CD14-positive monocyte (primary cell): ENCODE measurements at places on chromosomes 7 and 10. TPM values are rescaled to one million over a fixed set of nuclear protein-coding genes. Genes with fewer than 3 reads are reported as not detected.
A peak's percentile ranks its signal among the peaks of the same experiment; 100 is the strongest.

DNA sequence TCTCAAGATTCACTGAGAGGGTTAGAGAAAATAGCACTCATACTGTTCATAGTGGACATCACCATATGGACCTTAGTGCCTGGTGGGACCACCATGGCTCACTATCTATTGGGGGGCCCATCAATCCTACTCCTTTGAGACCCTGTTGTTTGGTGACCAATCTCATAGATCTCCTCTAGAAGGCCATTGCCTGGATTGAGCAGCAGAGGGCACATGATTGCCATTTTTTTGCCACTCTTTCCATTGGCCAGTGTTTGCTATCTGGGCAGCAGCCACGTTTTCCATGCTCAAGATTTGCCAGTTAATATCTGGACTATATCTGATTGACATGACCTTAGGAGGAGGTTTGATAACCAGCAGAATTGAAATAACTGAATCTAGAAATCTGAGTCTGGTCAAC, 244.5 kb downstream of the ITGB1 start:
- H3K4me1 ChIP-seq: no peaks in the 10 kb centered on the region
- H3K4me3 ChIP-seq: no peak overlapping the region
- no peaks in the 10 kb centered on the region for H3K27me3 ChIP-seq

- no peaks in the 10 kb centered on the region for H3K4me1 ChIP-seq
- H3K4me3 ChIP-seq: no peak overlapping the region
- no peaks in the 10 kb centered on the region for H3K27me3 ChIP-seq
- no peaks in the 10 kb centered on the region for H3K36me3 ChIP-seq
- DNase-seq: no peak
Measured at GRCh38 chr10:57168611-57169240, 807.7 kb upstream of the ZWINT start.

DNA sequence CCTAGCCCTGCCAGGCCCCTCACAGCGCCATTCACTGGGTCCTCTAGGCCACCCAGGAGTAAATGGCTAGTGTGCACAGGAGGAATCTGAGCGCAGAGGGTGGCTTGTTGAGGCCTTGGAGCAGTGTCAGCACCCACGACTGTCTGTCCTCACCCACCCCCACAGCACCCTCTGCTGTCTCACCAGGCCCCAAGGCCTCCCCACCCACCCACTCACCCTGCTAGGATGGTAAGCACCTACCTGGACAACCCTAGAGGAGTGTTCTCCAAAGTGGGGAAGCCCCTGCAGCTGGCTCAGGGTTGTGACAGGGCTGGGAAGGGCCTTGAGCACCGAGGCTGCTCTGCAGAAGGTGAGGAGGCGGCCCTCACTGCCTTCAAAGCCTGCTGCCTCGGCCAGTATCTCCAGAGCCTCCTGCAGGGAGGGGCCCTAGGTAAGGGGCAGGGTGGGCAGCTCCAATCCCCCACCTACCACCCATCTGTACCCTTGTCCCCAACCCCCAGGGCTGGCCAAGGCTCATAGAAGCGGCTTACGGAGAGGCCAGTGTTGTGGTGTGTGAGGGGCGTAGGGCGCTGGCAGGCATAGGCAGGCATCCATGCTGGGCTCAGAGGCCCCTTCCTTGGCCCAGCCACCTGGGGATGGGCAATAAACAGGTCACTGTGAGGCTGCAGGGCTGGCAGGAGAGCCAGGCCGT, 2.9 kb downstream of the POLM start:
- no peaks in the 10 kb centered on the region for H3K27me3 ChIP-seq
- H3K36me3 ChIP-seq: peaks cover 59% of the 10 kb centered on the region
- H3K4me3 ChIP-seq: no peak overlapping the region
- peaks cover 19% of the 10 kb centered on the region for H3K4me1 ChIP-seq
- DNase-seq: no peak

- no peaks in the 10 kb centered on the region for H3K36me3 ChIP-seq
- no peaks in the 10 kb centered on the region for H3K4me1 ChIP-seq
- no peak overlapping the region for H3K27ac ChIP-seq
- H3K4me3 ChIP-seq: no peak overlapping the region
Measured at GRCh38 chr10:126496771-126497545, 108.7 kb upstream of the ADAM12 start.

DNA sequence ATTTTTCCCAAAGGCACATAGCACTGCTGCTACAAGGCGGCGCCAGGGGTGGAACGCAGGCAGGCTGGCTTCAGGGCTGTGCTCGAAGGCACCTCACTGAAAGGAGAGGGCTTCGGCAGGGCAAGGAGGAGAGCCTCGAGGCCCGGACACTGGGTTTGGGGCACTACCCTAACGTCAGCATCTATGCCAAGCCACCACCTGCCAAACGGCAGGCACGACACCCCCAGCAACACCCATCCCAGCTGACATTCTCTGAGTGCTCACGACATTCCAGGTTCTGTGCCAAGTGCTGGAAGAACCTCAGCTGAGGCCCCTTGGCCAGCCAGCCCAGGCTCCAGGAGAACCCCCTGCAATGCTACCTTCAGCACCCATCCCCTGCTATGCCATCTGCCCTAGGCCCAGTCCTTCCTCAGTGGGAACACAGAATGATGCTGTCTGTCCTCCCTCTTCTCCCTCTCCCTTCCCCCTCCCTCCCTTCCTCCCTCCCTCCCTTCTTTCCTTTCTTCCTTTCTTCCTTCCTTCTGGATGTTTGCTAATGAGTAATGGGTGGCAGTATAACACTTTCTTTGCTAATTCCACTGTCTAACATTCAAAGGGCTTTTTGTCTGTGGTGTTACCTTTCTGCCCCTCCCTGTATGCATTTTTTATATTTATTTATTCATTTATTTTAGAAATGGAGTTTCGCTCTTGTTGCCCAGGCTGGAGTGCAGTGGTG, 24.3 kb downstream of the ZCCHC24 start:
- no peaks in the 10 kb centered on the region for H3K27me3 ChIP-seq
- H3K4me1 ChIP-seq: no peaks in the 10 kb centered on the region
- H3K4me3 ChIP-seq: no peak overlapping the region
- H3K27ac ChIP-seq: no peak overlapping the region
- H3K36me3 ChIP-seq: peaks cover 17% of the 10 kb centered on the region
- no peak for DNase-seq

DNA sequence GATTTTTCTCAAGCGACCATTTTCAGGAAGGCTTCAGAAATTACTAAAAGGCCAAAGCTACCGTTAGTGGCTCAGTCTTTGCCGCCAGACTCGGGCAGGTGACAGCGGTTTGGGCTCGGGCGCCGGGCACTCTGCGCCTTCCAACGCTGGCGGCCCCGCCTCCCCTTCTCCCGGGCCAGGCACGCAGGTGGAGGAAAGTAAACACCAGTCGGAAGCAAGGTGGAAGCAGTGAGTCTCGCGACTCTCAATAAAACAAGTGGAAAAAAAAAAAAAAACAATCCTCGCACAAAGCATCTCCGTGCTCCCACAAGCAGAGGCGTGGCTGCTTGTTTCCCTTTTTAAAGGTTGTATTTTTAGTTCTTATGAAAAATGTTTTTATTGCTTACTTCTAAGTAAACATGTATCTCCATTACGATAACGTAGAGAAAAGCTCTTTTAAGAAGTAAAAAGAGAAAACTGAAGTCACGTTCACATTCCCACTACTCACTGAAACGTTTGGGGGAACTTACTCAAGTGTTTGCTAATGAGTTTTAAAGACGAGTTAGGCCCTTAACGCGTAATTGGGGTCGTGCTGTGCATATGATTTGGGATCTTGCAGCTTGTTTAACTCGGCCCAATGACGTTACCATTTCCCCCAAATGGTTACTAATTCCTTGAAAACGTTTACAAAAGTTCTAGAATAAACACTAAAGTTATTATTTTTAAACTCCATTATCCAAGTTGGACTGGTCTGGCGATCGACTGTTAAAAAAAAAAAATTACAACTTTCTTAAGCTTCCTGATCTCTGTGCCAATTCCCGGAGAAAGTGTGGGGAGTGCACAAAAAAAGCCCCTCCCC, 864 bp downstream of the CDCA7L start:
- no peaks in the 10 kb centered on the region for H3K27me3 ChIP-seq
- no peaks in the 10 kb centered on the region for H3K36me3 ChIP-seq
- H3K27ac ChIP-seq: no peak overlapping the region
- peak overlapping the region; percentile 56 for H3K4me3 ChIP-seq
- DNase-seq: no peak
- H3K4me1 ChIP-seq: peaks cover 31% of the 10 kb centered on the region

DNA sequence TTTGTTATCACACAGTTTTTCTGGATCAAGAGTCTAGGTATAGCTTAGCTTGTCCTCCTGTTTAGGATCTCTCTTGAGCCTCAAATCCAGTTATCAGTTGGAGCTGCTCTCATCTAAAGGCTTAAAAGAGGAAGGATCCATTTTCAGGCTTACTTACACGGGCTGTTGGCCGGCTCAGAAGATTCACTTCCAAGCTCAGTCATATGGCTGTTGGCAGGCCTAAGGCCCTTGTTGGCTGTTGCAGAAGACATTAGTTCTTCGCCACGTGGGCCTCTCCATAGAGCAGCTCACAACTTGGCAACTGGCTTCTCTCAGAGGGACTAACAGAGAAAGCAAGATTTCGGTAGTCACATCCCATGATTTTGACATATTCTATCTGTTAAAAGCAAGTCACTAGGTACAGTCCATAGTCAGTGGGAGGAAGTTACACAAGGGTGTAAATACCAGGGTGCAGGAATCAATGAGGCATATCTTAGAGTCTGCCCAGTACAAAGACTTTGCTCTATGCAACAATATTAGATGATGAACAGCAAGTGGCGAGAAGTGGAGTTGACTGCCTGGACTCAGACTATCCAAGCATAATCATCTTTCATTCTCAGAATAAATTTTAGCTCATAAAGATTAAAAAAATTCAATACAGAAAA, 280.1 kb upstream of the MBL2 start:
- no peaks in the 10 kb centered on the region for H3K4me1 ChIP-seq
- DNase-seq: no peak
- H3K27me3 ChIP-seq: no peaks in the 10 kb centered on the region
- no peaks in the 10 kb centered on the region for H3K36me3 ChIP-seq

GRCh38 chr7:115630049-115630448, 400.5 kb downstream of the TFEC start:
- H3K27me3 ChIP-seq: no peaks in the 10 kb centered on the region
- H3K27ac ChIP-seq: no peak overlapping the region
- H3K4me1 ChIP-seq: no peaks in the 10 kb centered on the region

- H3K4me3 ChIP-seq: no peak overlapping the region
- DNase-seq: no peak
- H3K36me3 ChIP-seq: no peaks in the 10 kb centered on the region
- no peaks in the 10 kb centered on the region for H3K27me3 ChIP-seq
Measured at GRCh38 chr10:18179891-18180290, 39.7 kb downstream of the CACNB2 start.

DNA sequence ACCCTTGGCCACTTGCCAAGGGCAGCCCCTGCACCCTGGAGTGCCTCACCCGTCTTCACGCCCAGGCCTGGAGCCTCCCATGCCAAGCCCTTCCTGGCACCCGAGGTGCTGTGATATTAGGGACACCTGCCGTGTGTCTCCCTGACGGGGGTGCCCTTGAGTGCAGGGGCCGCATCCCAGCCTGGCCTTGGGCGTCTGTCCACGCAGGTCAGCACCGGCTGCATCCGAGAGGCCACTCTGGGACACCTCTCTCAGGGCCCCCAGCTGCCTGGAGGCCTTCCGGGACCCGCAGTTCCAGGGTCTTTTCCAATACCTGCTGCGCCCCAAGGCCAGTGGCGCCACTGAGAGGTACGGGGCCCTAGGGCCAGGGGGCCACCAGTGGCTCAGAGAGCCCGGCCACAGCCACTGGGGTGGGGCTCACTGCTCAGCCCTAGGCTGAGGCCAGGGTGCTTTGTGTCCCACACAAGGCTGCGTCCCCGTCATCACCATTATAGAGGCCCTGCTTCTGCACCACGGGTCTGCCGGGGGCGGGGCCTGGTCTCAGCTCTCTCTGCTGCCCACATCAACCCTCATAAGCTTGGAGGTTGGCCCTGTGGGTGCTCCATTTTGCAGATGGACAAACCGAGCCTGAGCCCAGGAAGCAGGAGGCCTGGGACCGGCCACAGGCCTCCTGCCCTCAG, 12.7 kb downstream of the AP5Z1 start:
- H3K4me1 ChIP-seq: peaks cover 12% of the 10 kb centered on the region
- H3K27ac ChIP-seq: no peak overlapping the region
- peaks cover 87% of the 10 kb centered on the region for H3K36me3 ChIP-seq
- no peak overlapping the region for H3K4me3 ChIP-seq
- H3K27me3 ChIP-seq: no peaks in the 10 kb centered on the region
- no peak for DNase-seq

GRCh38 chr7:50145801-50146338, 52.8 kb upstream of the ZPBP start:
- H3K4me3 ChIP-seq: no peak overlapping the region
- DNase-seq: no peak
- no peaks in the 10 kb centered on the region for H3K27me3 ChIP-seq
- H3K4me1 ChIP-seq: no peaks in the 10 kb centered on the region
- H3K36me3 ChIP-seq: no peaks in the 10 kb centered on the region

- H3K27ac ChIP-seq: no peak overlapping the region
- no peaks in the 10 kb centered on the region for H3K4me1 ChIP-seq
- no peak for DNase-seq
- no peaks in the 10 kb centered on the region for H3K27me3 ChIP-seq
- H3K4me3 ChIP-seq: no peak overlapping the region
Measured at GRCh38 chr10:6907877-6908530, 327.9 kb upstream of the PRKCQ start.

GRCh38 chr7:22821702-22822485, 755 bp downstream of the TOMM7 start:
- H3K36me3 ChIP-seq: peaks cover 6% of the 10 kb centered on the region
- peak overlapping the region; percentile 78 for H3K4me3 ChIP-seq
- H3K27me3 ChIP-seq: peaks cover 6% of the 10 kb centered on the region
- no peak for DNase-seq

DNA sequence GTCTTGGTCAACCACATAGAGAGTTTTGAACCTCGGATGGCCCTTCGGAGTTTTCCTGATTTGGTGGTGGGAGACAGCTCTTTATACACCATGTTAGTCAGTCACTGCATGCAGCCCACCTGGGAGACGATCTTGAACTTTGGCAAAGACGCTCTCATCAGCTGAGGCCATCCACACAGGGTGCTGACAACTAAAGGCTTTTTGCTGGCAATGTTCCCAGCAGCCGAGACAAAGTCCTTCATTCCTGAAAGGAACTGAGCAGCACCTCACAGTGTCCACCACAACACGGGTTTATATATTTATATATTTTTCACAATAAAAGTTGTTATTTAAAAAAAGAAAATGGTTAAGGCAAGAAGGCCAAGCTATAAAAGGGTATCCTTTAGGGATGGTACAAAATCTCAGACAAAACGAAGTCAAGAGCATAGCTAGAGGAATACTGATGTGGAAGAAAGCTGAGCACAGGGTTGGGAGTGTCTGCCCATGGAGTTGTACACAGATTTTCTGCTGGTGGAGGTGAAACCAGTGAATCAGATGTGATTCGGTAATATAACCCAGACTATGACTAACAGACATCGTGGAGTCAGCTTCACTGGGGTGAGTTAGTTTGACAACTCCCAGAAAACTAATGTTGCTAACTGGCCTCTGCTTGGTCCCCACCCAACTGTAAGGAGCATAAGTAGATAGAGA, 27.4 kb upstream of the CAPZA2 start:
- H3K27me3 ChIP-seq: no peaks in the 10 kb centered on the region
- H3K27ac ChIP-seq: no peak overlapping the region
- no peak for DNase-seq
- H3K4me3 ChIP-seq: no peak overlapping the region
- H3K36me3 ChIP-seq: no peaks in the 10 kb centered on the region

- H3K36me3 ChIP-seq: no peaks in the 10 kb centered on the region
- no peak for DNase-seq
- H3K27ac ChIP-seq: no peak overlapping the region
- H3K27me3 ChIP-seq: no peaks in the 10 kb centered on the region
- no peaks in the 10 kb centered on the region for H3K4me1 ChIP-seq
Measured at GRCh38 chr7:55050281-55050680, 31.5 kb downstream of the EGFR start.

FKBP6 gene
- polyA plus RNA-seq: not detected

WIPF3 gene
- not detected for polyA plus RNA-seq

VIPR2 gene
- polyA plus RNA-seq: not detected in 2 replicates

TAS2R4 gene
- polyA plus RNA-seq: not detected

KIAA1217 gene
- polyA plus RNA-seq: not detected in 2 replicates

NXPH1 gene
- not detected for polyA plus RNA-seq

SOSTDC1 gene
- polyA plus RNA-seq: not detected in 2 replicates

CHST12 gene
- 5.8 TPM for polyA plus RNA-seq

CCDC146 gene
- polyA plus RNA-seq: 0.40 TPM

TMEM236 gene
- polyA plus RNA-seq: not detected
